ENCODE measurements at places on chromosomes 16 and 17. TPM values are rescaled to one million over a fixed set of nuclear protein-coding genes. Genes with fewer than 3 reads are reported as not detected.

Gene C1QTNF8
- total RNA-seq = not detected

Gene DPEP2
- not detected for total RNA-seq

- no peak for DNase-seq
Measured at GRCh38 chr17:45441526-45442310, 9.0 kb upstream of the ARHGAP27 start.

DNA sequence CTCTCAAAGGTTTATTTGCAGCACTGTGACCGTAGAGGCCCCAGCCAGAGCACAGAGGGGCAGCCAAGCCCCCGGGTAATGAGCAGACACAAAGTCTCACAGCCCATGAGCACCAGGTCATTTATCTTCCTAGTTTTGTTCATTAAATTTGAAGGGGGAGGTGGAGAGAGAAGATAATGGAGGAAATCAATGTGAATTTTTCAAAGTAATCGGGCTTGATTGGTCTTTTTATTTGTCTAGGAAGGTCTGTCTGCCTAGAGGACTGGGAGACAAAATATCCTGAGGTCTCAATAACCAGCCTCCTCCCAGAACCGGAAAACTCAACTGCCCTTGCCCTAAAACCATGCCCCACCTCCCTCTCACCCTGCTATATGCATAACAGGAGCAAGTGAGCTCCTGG, 189.0 kb downstream of the SLC39A11 start:
- DNase-seq = no peak

- DNase-seq = no peak
Measured at GRCh38 chr17:17200311-17200710, 5.8 kb downstream of the PLD6 start.

DNA sequence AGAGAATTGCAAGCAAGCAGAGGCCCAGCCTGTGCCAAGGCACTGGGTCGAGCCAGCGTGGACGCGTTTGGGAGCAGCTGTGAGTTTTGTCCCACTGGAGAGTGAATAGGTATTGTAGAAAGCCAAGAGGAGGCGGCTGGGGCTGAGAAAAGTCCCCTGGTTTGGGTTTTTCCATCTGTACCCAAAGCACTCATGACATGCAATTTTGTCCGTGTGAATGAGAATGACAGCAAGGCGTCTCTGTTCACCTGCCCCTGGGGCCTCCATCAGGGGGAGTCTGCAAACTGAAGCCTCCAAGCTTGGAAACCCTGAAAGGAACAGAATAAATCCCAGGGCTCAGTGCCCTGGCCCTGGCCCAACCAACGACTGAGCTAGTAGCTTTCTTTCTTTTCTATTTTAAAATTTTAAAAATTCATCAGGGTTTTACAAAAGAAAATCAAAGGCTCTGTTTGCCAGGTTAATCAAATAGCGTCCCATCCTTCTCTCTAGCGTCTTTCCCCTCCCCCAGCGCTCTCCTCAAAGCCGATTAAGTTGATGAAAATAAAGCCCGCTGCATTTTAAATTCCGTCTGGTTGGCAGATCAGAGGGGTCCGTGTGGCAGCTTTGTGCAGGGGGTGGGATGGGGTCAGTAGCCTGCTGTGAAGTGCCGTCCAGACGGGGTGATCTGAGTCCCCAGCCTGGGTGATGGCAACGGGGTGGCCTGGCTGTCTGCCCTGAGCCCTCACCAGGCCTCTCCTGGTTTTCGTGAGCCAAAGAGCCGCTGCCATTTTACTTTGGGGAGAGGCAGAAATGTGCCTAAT, 171.0 kb downstream of the KATNIP start:
- no peak for DNase-seq

- peak; percentile 76 for DNase-seq
Measured at GRCh38 chr17:73142872-73143381, 21.9 kb upstream of the SSTR2 start.

GRCh38 chr16:70611224-70611598, 35.1 kb upstream of the IL34 start:
- no peak for DNase-seq

DNA sequence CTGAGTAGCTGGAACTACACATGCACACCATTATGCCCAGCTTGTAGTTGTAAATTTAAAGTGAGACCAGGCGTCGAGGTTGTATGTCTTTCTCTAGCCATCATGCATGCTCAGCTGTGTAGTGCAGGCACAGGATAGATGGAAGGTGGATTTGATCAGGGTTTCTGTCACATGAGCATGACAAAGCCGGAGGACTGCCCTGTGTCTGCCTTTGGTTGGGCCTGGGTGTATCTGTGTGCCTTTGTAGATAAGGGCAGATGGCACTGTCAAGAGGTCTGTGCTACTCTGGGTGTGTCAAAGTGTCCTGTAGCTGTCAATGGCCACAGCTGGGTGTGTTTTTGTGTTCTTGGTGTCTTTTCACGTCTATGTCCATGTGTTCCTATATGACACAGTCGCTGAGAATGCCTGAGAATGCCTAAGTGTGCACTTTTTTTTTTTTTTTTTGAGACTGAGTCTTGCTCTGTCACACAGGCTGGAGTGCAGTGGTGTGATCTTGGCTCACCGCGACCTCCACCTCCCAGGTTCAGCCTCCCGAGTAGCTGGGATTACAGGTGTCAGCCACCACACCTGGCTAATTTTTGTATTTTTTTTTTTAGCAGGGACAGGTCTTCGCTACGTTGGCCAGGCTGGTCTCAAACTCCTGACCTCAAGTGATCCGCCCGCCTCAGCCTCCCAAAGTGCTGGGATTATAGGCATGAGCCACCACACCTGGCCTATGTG, 4.1 kb upstream of the NAGS start:
- DNase-seq = no peak

DNA sequence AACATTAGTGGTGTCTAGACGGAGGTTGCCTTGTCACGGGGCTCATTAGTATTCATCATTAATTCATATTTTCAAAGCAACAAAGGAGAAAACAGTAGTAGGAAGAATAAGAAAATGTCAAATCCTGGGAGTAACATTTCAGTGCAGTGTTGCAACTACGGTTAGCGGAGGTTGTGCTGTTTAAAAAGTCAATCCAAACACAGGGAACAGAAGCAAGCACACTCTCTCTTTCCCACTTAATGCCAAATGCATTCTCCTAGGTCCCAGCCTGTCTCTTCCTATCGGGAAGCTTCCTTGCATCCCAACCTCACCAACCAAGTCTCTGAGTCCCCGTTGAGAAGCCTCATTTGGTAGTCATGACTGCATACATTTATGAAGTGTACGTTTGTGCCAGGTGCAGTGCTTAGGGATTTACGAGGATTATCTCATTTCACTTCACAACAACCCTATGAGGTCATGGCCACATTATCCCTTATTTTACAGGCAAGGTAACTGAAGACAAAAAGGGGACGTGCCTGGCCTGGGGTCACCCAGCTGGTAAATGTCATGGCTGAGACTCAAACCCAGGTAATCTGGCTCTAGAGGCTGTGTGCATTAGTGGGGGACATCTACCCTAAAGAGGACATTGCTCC, 283.6 kb upstream of the SALL1 start:
- DNase-seq = no peak

Data from M059J (cell line).